ENCODE measurements at places on chromosomes 12 and 14.

- peak within 1 kb of the TSS; percentile 83 for H3K27ac ChIP-seq
- no peak for DNase-seq
- no peaks in the 10 kb centered on the region for H3K36me3 ChIP-seq
- peaks cover 92% of the 10 kb centered on the region for H3K4me1 ChIP-seq
- peak within 1 kb of the TSS; percentile 81 for H3K4me3 ChIP-seq
Measured at GRCh38 chr12:122980183-122981035, at the start of gene ARL6IP4. Gene ARL6IP4 (plus strand): TSS chr12:122980681. CDS start chr12:122981140, 459 bp downstream.

DNA sequence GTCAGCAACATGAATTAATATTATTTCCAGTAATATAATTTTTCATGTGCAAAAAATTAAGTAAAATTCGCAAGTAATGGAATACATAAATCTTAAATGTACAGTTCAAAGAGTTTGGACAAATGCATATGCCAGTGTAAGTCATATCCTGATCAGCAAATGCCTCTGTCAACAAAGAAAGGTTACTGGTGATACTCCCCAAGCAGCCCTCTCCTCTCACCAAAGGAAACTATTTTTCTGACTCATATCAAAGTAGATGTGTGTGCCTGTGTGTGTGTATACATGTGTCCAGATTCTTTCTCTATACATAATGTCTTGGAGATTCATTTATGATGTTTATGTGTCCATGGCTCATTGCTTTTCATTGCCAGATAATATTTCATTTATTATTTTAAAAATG, 1035.0 kb downstream of the SLC16A7 start:
- no peaks in the 10 kb centered on the region for H3K27me3 ChIP-seq
- no peak overlapping the region for H3K27ac ChIP-seq
- no peaks in the 10 kb centered on the region for H3K36me3 ChIP-seq
- no peaks in the 10 kb centered on the region for H3K4me1 ChIP-seq
- no peak overlapping the region for H3K4me3 ChIP-seq

GRCh38 chr12:3543826-3544225, 52.8 kb downstream of the PRMT8 start:
- DNase-seq = peak; percentile 52
- H3K4me3 ChIP-seq = no peak overlapping the region
- H3K27me3 ChIP-seq = no peaks in the 10 kb centered on the region
- H3K36me3 ChIP-seq = no peaks in the 10 kb centered on the region

GRCh38 chr14:22483863-22484593, 105.0 kb downstream of the DAD1 start:
- no peaks in the 10 kb centered on the region for H3K36me3 ChIP-seq
- no peak overlapping the region for H3K4me3 ChIP-seq

DNA sequence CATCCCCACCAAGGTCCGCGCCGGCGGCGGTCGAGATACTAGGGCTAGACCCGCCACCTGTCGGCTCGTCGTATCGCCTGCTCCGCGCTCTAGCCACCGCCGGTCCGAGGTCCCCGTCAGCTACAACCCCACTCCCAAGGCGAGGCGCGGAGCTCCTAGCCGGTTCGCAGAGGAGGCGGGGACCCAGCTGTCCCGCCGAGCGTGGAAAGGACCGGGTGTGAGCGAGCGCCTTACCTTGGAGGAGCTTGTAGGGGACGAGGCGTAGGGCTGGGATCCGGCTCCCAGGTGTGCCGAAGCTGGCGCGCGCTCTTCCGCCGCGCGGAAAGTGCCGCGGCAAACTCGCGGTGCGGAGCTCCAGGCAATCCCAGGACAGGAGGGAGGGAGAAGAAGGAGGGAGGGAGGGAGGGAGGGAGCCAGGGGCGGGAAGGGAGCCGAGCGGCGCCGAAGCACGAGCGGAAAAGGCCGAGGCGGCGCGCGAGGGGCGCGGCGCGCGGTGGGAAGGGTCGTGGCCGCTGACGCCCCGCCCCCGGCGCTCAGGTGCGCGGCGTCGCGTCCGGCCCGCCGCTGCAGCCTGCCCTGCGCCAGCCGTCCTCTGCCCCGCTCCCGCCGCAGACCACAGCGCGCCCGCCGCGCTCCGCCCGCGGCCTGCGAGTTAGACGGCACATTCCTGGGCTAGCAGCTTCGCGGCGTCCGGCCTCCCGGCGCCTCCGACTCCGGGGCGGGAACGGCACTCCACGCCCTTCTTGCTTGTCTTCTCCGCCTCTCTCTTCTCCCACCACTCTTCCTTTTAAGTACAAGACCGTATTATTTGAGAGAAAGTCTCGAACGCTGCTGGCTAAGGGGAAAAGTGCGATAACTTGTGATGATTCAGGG, at the start of gene PAWR:
Gene PAWR (minus strand): TSS at position 327 of the 873 bp plus-strand sequence. CDS start 720 bp downstream, outside the sequence.
- H3K36me3 ChIP-seq = no peaks in the 10 kb centered on the region
- H3K4me3 ChIP-seq = peak within 1 kb of the TSS; percentile 99
- no peak for DNase-seq
- peaks cover 11% of the 10 kb centered on the region for H3K4me1 ChIP-seq
